ENCODE measurements at places on chromosomes 4 and X. TPM values are rescaled to one million over a fixed set of nuclear protein-coding genes. Genes with fewer than 3 reads are reported as not detected.

SUPT20HL2 gene
- total RNA-seq: not detected

PAGE5 gene
- total RNA-seq: not detected

ABLIM2 gene
- total RNA-seq: 6.0 TPM

DNA sequence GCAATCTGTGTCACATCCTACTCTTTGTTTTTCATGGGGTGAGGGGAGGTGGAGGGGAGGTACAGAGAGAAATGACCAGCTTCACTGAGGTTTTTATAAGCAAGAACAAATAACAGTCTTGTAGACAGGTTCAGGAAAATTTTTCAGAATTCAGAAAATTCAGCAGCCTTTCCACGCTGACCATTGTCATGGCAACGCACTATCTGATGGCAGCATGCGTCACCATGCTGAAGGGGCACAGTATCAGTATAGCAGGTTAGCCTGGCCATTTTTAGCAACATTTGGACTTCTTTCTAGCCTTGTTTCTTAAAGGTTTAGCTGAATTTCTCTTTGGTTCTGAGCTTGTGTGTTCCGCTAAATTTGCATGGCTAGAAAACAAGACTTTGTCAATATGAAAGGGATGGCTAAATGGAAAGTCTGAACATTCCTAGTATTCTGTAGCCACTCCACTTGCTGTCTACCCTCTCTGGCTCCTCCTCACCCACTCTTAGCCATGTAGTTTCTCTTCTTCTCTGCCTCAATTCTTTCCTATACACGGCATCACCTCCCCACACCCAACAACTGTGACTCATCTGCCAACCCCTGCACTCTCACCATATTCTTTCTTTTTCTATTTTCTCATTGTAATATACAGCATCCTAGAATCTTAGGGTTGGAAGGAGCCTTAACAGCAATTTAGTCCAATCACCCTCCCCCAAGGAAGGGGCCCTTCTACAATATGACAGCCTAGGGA lies 42.7 kb upstream of the CITED1 start:
- no peak overlapping the region for H3K27ac ChIP-seq
- no peak overlapping the region for H3K4me3 ChIP-seq
- no peaks in the 10 kb centered on the region for H3K27me3 ChIP-seq
- no peak for DNase-seq
- no peaks in the 10 kb centered on the region for H3K4me1 ChIP-seq

GRCh38 chr4:21982087-21982486 lies 33.5 kb upstream of the KCNIP4 start:
- no peak overlapping the region for H3K4me3 ChIP-seq
- DNase-seq: no peak
- H3K27ac ChIP-seq: no peak overlapping the region
- H3K36me3 ChIP-seq: no peaks in the 10 kb centered on the region
- no peaks in the 10 kb centered on the region for H3K4me1 ChIP-seq

DNA sequence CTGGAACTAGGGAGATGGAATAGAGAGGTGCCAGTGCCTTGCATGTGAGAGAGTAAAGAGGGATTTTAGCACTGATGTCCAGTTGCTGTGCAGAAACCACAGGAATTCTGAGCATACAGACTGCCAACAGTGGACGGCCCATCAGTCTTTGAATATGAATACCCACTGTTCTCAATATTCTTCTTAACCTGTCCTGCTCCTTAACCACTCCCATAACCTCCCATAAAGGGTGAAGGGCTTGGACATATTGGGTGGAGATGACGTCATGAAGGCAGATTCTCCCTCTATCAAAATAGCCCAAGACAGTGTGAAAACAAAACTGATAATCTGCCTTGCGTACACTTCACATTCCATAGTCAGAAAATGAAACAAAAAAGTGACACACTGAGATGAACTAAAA lies 1313.7 kb upstream of the PABPC4L start:
- H3K4me1 ChIP-seq: no peaks in the 10 kb centered on the region
- no peak for DNase-seq
- H3K36me3 ChIP-seq: no peaks in the 10 kb centered on the region
- H3K4me3 ChIP-seq: no peak overlapping the region

DNA sequence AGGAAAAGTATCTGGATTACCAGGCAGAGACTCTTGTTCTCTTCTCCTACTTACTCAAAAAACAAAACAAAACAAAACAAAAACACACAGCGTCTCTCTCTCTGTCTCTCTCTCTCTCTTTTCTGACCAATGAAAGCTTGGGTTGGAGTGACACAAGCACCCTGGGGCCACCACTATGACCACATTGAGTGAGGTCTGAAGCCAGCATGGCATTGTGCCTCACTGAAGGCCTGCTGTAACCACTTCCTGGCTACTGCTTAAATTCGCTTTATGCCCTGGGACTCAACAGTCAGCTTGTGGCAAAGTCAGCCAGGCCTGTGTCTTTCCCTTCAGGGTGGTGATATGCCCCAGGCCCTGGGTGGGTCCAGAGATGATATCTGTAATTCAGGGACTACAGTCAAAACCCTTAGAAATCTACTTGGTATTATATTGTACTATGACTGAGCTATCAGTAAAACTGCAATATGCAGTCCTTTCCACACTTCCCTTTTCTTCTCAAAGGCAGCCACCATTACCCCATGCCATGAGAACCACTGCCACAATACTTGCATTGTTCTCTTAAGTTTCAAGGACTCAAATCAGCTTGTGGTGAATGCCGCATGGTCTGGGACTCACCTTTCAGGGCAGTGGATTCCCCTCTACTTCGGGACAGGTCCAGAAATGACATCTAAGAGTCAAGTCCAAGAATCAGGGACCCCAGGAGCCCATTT lies 606.8 kb upstream of the KLHL4 start:
- no peak overlapping the region for H3K27ac ChIP-seq
- no peaks in the 10 kb centered on the region for H3K36me3 ChIP-seq
- DNase-seq: no peak
- no peaks in the 10 kb centered on the region for H3K4me1 ChIP-seq

- H3K4me1 ChIP-seq: peaks cover 5% of the 10 kb centered on the region
- H3K4me3 ChIP-seq: no peak overlapping the region
- no peak overlapping the region for H3K27ac ChIP-seq
- H3K27me3 ChIP-seq: no peaks in the 10 kb centered on the region
- DNase-seq: peak; percentile 48
- H3K36me3 ChIP-seq: no peaks in the 10 kb centered on the region
These were observed 12.2 kb downstream of the SMPX start for GRCh38 chrX:21745756-21746155.

GRCh38 chr4:24278693-24279092 lies 305.7 kb downstream of the DHX15 start:
- no peaks in the 10 kb centered on the region for H3K27me3 ChIP-seq
- no peak overlapping the region for H3K27ac ChIP-seq
- H3K4me1 ChIP-seq: peaks cover 8% of the 10 kb centered on the region
- no peak for DNase-seq
- no peak overlapping the region for H3K4me3 ChIP-seq

DNA sequence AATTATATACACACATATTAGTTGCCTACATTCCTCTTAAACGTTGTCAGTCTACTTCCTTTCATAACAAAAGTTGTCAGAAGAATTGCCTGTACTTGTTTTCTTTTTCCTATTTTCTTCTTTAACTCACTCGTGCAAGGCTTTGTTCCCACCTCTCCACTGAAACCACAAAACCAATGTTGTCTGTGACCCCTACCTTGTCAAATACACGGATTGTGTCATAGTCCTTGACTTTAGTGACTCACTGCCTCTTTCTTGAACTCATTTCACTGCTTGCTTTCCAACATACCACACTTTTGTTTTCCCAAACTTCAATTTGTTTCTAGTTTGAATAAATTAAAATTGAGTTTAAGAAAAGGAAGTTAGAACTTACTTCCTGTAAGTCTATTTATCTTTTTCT lies 283.9 kb upstream of the AGA start:
- H3K27me3 ChIP-seq: no peaks in the 10 kb centered on the region
- no peaks in the 10 kb centered on the region for H3K4me1 ChIP-seq
- H3K27ac ChIP-seq: no peak overlapping the region
- DNase-seq: no peak
- H3K36me3 ChIP-seq: no peaks in the 10 kb centered on the region

- no peaks in the 10 kb centered on the region for H3K36me3 ChIP-seq
- no peaks in the 10 kb centered on the region for H3K27me3 ChIP-seq
- H3K27ac ChIP-seq: no peak overlapping the region
- no peak for DNase-seq
- no peaks in the 10 kb centered on the region for H3K4me1 ChIP-seq
These were observed 53.2 kb downstream of the MTM1 start for GRCh38 chrX:150621652-150622051.

- no peak overlapping the region for H3K4me3 ChIP-seq
- no peaks in the 10 kb centered on the region for H3K4me1 ChIP-seq
- no peak for DNase-seq
These were observed 216.6 kb downstream of the SHROOM3 start for GRCh38 chr4:76651616-76652015.

GRCh38 chr4:71186566-71187403 lies 152.0 kb upstream of the SLC4A4 start:
- H3K4me3 ChIP-seq: peak overlapping the region; percentile 57
- peaks cover 19% of the 10 kb centered on the region for H3K4me1 ChIP-seq
- DNase-seq: peak; percentile 79
- H3K27ac ChIP-seq: peak overlapping the region; percentile 86
- H3K36me3 ChIP-seq: no peaks in the 10 kb centered on the region

GRCh38 chr4:8334786-8335460 lies 65.4 kb downstream of the HTRA3 start:
- H3K4me3 ChIP-seq: no peak overlapping the region
- DNase-seq: peak; percentile 39
- H3K4me1 ChIP-seq: peaks cover 10% of the 10 kb centered on the region
- H3K36me3 ChIP-seq: no peaks in the 10 kb centered on the region

- no peaks in the 10 kb centered on the region for H3K27me3 ChIP-seq
- H3K27ac ChIP-seq: no peak overlapping the region
- no peak overlapping the region for H3K4me3 ChIP-seq
These were observed 24.1 kb downstream of the ATP8A1 start for GRCh38 chr4:42632653-42633382.

DNA sequence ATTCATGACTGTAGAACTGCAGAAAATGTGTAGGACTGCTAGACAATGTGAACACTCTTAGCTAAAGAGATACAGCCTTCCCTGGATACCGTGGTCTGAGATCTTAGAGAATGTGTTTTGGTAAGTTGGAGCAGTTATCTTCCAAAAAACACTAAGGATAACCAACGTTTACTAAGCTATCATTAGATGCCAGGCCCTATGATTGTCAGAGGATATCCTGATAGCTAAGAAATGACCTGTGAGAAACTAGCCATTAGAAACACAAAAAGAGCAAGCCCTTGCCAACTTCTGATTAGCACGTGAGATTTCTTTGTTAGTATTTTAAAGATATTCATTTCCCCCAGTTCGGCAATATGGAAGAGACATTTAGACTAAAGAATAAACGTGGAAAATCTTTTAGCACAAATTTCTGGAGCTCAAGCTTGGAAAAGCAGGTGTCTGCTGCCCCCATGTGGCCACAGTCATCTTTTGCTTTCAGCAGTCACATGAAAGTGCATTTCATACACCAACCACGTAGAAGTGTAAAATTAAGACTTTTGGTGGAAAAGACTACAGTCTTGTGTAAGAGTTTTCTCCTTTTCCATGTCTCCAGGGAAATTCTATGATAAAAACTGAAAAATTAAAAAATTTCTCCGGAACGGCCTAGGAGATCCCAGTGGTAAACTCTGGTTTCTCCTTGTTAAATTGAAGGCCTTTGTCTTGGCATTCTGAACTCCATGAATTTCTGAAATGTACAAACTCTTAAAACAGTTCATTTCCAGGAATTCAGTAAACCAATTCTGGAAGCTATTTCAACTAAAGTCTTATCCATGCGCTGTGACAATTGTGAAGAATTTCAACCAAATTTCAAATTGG lies 136.4 kb downstream of the ZNF674 start:
- H3K4me3 ChIP-seq: no peak overlapping the region
- no peaks in the 10 kb centered on the region for H3K36me3 ChIP-seq
- H3K27me3 ChIP-seq: no peaks in the 10 kb centered on the region
- DNase-seq: peak; percentile 64
- H3K4me1 ChIP-seq: no peaks in the 10 kb centered on the region

DNA sequence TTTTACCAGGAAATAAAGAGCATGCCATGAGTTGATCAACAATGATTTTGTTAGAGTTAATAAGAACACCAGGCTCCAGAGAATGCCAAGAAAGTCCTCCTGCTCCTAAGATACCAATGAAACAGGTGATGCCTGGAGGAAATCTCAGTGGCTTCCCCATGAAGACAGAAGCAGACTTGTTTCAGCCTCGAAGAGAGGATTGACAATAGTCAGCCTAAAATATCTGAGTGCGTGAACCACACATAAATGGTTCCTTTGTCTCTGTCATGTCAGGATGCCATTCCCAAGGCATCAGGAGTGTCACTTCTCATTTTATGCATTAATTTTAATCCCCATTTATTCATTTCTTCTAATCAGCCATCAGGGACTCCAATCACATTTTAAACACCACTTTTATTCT lies 69.6 kb downstream of the PHOX2B start:
- no peaks in the 10 kb centered on the region for H3K4me1 ChIP-seq
- H3K36me3 ChIP-seq: no peaks in the 10 kb centered on the region
- H3K27ac ChIP-seq: no peak overlapping the region
- DNase-seq: no peak
- no peaks in the 10 kb centered on the region for H3K27me3 ChIP-seq
